Fibroblast of skin of right quadriceps (primary cell): ENCODE measurements at places on chromosomes 13 and 19.

DNA sequence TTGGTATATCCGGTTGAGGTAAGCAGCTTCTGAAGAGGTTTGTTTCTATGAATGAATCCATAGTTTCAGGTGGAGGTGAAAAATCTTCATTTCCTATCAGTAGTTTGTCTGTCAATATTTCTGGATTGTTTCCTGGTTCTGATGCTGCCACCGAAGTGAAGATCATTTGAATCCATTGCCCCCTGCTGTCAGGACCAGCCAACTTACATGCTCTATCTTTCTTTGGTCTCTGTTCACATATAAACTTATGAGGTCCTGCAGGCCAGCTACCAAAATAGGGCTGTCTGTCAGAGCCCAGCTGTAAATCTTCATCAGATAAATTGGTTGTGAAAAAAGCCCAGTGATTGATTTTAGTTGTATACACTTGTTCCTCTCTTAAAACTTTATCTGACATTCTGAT lies 15.2 kb upstream of the N4BP2L1 start:
- no peak for DNase-seq

DNA sequence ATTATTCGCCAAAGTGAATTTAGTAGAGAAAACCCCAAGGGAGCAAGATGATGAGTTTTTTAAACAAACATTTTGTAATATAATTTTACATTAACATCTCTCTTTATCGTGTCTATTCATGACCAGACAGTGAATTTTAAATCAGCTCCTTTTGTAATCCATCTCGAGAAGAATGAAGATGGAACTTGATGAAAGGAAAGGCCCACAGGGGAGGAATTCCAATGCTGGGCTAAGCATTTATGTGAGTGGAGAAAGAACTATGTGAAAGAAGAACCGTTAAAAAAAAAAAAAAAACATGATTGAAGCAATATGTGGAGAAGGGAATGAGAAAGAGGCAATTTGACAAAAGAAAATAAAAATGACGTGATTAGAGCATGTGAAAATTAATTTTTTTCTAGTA lies 170.6 kb downstream of the KCTD12 start:
- DNase-seq, result peak; percentile 71

DNA sequence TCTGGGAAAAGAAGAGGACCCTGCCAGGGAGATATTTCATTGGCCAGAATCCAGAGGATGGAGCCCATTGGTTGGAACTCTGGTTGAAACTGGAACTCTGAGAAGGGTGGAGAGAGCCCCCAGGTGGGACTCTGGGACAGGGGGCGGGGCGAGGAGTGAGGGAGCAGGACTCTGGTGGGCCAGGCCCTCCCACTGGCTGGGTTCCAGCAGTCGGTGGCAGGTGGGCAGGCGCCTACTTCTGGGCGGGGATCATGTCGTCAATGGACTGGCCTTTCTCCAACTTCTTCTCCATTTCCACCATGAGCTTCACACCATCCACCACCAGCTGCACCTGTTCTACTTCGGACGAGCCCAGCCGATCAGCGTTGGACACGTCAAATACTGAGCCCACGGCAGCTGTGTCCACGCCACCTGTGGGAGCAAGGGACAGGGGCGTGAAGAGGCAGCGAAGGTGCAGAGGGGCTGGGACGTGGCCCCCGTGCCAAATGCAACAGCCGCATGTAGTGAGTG lies 16.1 kb downstream of the CKM start:
- no peak for DNase-seq

DNA sequence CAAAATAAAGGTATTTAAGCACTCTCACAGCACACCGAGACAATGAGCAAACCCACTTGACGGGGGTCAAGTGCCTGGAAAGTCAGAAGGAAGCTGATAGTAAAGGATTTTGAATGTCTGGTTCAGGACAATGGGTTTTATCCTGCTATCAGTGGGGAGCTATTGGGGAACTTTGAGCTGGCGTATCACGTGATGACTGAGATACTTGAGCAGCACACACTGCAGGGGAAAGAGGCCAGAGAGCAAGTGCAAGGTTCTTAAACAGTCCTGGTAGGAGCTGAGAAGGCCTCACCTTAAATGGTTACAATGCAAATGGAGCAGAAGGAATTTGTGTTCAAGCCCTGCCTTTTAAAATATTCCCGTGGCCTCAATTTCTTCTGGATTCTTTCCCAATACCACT lies 225.3 kb downstream of the LACC1 start:
- no peak for DNase-seq

DNA sequence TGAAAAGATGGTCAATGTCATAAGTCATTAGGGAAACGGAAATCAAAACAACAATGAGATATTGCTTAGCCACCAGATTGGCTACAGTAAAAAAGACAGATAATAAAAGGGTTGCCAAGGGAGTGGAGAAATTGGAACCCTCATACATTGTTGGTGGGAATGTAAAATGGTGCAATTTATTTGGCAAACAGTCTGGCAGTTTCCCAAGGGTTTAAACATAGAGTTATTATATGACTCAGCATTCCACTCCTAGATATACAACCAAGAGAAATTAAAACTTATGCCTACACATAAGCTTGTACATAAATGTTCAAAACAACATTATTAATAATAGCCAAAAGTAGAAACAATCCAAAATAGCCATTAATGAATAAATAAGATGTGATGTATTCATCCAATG lies 9.9 kb upstream of the ZNF227 start:
- DNase-seq, result peak; percentile 18

DNA sequence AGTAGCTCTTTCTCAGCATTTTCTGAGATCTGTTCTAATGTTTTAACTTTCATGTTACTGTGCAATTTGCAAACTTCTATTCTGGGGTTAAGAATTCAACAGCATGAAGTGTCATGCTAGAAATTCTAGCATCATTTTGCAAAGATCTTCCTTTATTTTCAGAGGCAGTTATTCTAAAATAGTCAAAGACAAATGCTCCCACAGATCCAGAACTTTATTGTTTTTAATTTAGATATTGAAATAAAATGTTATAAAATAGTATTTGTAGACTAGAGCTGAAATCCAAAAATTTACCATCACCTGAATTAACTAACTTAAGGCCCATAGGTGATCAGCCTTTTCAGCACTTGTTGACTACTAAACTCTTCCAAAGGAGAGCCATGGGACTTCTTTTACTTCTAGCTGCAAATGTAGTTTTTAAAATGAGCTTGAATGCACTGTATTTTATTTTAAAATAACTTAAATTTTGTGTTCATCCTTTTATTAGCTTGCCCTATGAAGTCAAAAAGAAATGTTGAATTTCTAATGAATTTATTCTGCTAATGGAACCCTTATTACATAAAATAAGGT lies 3.2 kb downstream of the MAB21L1 start:
- no peak for DNase-seq

DNA sequence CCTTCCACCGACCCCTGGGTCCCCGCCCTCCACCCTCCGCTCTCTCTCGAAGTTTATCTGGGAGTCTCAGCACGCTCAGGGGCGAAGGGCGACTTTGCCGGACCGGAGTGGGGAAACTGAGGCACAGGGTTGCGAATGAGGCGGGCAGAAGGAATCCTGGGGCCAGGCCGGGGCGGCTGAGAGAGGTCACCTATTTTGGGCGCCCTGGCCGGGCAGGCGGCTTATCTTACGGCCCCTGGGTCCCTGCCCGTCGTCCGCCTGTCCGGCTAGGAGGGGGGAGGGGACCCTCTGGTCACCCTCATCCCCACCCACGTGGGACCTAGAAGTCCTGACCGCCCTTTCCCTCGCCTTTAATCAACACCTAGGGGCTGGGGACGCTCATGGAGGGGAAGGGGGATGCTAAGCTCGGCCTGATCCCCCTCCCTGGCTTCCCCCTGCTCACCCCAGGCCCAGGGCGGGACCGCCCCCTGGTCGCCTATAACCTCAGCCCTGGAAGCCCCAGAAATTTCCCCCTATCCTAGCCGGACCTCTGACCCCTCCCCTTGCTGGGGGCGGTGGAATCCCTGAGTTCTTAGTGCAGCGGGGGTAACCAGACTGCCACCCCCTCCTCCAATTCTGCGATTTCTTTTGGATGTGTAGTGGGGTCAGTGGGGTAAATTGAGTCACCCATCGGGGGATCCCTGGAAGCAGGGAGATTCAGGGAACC lies 556 bp downstream of the TRIP10 start:
- DNase-seq, result no peak

GRCh38 chr19:45118106-45118505 lies 25.1 kb downstream of the PPP1R37 start:
- no peak for DNase-seq

DNA sequence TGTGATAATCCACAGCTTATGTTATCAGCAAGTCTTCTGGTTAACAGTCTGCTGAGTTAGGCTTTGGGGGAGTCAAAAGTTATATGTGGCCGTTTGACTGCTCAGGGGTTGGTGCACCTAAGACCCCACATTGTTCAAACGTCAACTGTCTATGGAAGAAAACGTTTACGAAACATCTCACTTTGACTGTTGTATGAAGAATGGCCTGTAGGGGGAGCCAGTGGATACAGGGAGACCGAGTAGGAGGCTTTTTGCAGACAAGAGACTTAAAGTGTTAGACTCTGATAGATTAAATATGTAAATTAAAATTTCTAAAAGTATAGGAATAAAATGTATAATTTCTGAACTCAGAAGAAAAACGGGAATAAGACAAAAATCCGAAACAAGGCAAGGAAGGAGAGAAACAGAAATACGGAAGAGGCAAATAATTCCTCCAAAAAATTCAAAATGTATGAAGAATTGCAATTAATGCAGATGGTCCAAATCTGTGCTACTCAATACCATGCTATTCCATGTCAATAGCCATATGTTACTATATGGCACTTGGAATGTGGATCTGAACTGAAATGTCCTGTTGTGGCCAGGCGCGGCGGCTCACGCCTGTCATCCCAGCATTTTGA lies 37.8 kb downstream of the TNFSF14 start:
- peak; percentile 64 for DNase-seq

DNA sequence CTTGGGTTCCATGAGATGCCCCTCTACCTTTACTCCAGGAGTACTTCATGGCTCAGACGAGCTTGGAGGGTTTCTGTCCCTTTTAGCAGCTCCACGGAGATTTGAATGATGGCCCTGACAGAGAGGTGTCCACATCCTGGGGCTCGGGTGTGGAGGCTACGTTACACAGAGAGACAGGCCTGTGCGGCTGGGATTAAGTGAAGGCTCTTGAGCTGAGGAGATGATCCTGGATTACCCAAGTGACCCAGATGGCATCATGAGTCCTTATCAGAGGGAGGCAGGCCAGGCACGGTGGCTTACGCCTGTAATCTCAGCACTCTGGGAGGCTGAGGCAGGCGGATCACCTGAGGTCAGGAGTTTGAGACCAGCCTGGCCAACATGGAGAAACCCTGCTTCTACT lies 12.4 kb downstream of the DPP9 start:
- no peak for DNase-seq

DNA sequence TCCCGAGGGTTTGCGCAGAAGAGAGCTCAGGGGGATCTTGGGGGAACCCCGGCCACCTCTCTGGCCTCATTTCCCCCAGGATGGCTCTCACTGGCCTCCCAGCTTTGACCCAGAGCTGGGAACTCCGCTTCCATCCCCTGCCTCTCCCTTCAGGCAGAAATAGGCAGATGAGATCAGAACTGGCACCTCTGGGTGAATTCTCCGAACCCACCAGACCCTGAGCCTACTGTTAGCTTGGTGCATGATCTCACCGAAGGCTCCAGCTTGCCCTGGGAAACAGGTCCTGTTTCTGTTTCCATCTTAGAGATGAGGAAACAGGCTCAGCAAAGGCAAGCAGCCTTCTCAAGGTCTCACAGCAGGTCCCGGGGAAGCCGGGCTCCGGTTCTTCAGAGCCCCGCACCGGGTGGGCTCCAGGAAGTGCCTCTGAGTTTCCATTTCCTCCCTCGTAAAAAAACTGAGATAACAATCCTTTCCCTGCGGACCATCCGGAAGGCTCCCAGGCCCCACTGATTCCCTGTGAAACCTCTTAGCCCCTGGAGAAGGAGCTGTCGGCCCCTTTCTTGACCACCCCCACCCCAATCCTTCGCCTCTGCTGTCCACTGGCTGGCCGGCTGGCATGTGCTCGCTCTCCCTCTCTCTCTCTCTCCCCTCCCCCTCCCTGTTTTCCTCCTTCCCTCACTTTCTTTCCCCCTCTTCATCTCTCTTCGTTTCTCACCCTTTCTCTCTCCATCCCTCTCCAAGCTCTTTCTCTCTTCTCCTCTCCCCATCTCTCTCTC lies 2.1 kb downstream of the NECTIN2 start:
- DNase-seq, result peak; percentile 37

DNA sequence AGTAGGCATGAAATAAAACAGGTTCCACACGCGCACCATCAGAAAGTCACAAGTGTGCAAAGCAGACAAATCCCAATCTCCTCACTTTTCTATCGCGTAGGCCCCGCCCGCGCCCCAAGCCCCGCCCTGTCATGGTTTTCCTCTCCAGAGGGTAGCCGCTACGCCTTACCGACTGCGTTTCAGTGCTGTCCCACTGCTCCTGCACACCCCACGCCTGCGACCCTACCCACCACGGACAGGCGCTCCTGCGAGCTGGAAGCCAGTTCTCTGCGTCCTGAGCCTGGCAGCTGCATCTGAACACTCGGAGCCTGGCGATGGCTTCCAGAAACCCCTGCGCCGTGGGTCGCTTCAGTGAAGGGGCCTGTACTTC lies 379 bp upstream of the ZNF470 start:
- DNase-seq, result peak; percentile 33

DNA sequence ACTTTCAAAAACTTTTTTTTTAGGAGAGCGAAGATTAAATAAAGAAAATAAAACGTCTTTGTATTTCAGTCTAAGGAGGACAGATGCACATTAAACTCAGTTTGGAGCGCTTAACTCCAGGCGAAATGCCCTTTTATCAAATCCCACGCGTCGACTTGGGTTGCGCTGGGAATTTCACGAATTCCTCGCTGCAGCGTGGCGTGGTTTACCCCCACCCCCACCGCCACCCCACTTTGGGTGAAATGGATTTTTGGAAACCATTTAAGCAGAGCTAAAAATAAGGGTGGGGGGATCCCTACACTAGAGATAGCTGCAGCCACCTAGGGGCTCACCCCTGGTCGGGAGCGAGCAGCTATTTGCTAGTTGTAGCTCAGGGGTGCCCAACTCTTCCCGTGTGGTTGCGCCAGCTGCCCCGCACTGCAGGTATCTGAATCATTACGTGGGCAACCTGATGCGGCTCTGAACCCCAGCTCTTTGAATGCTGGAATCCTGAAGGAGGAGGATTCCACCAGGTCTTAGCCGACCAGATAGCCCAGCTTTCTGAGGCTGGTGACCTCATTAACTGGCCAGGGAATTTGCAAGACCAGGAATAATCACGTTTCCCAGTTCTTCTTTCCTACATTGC lies 6.5 kb upstream of the TSHZ3 start:
- DNase-seq, result no peak

DNA sequence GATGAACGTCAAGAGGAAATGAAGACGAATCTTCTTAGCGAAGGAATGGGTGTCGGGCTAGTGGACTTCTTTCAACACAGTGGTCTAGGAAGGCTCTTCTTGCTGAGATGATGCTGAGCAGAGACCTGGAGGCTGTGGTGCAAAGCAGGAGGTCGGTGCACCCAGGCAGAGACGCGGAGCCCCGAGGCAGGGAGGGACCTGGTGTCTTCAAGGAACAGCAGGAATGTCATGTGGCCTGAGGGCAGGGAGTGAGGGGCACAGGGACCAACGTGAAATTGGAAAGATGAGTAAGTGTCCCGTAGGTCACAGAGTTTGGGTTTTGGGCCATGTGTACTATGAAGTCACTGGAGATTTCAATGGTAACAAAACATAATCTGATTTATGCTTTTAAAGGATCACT lies 11.4 kb upstream of the CDC42EP5 start:
- DNase-seq, result no peak

GRCh38 chr13:77429320-77430142 lies 102.6 kb upstream of the MYCBP2 start:
- DNase-seq, result no peak
